Stimulated activated CD8-positive, alpha-beta memory T cell treated with anti-CD3 and anti-CD28 coated beads, Interleukin-7, amount 100 ng/mL, for 1 hour (primary cell): ENCODE measurements at places on chromosomes 13 and 19.

DNA sequence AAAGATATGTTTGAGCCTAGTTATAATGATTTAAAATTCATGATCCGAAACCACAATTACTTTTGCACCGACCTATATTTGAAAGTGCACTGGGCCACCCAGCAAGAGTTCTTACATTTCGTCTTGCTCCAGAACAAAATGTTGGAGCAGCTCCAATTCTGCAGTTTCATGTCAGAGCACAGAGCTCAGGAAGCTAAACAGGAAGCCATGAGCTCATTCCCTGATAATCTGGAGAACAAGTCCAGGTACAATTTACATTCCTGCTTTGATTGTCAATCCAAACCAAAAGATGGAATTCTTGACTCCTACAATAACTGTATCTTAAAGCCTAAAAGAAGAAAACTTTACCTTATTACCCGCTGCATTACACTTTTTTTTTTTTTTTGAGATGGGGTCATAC lies 131.8 kb downstream of the KCTD12 start:
- DNase-seq, result no peak

DNA sequence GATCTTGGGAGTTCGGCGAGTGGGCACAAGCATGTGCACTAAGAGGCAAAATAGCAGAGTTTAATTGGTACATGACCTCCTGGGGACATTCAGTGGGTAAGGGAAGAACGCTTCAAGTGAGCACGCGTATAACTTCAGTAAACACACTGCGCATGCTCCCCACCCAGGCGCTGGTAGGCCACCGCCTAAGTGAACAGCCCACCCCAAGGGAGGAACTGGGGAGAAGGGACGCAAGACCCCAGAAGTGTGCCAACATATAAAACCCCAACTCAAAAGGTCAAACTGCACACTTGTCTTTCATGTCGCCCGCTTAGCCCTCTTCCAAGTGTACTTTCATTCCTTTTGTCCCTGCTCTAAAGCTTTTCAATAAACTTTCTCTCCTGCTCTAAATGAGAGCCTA lies 10.5 kb upstream of the NTN5 start:
- DNase-seq, result no peak

- DNase-seq, result no peak
Measured at GRCh38 chr19:48913114-48913889, 13.2 kb downstream of the NUCB1 start.

- no peak for DNase-seq
Measured at GRCh38 chr19:55345818-55346724, 6.4 kb downstream of the KMT5C start.

DNA sequence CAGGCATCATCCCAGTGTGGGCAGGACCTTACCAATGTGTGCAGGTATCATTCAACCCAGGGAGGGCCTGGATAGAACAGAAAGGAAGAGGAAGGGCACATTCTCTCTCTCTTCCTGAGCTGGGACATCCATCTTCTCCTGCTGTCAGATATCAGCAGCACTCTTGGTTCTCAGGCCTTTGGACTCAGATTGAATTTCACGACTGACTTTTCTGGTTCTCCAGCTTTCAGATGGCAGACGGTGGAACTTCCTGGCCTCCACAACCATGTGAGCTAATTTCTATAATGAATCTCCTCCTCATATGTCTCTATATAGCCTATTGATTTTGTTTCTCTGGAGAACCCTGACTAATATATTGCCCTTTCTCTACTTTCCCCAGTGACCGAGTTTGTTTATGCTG lies 77.3 kb downstream of the OLFM4 start:
- DNase-seq, result no peak

GRCh38 chr13:28584873-28585381 lies 74.0 kb upstream of the POMP start:
- DNase-seq, result no peak

- no peak for DNase-seq
Measured at GRCh38 chr19:28880735-28881401, 332.1 kb downstream of the UQCRFS1 start.

- no peak for DNase-seq
Measured at GRCh38 chr13:44072536-44072935, 192.8 kb downstream of the LACC1 start.
